ENCODE measurements at places on chromosomes 2 and 18.

DNA sequence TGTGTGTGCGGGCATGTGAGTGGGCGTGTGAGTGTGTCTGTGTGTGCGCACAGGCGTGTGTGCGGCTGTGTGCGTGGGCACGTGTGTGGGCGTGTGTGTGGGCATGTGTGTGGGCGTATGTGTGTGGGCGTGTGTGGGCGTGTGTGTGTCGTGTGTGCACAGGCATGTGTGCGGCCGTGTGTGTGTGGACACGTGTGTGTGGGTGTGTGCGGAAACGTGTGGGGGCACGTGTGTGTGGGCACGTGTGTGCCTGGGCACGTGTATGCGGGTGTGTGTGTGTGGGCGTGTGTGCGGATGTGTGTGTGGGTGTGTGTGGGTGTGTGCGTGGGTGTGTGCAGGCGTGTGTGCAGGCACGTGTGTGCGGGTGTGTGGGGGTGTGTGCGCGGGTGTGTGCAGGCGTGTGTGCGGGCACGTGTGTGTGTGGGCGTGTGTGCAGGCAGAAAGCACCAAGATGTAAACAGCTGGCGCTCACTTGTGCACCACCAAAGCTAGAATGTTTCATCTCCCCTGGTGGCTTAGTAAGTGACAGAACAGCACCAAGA is 31.2 kb upstream of the ALKAL2 start:
- DNase-seq: no peak

- DNase-seq: no peak
Observed at GRCh38 chr2:241136191-241136590, 13.1 kb downstream of the PASK start.

- DNase-seq: no peak
Observed at GRCh38 chr2:235460548-235461047, 33.2 kb upstream of the AGAP1 start.

GRCh38 chr2:59339121-59339836 is 1098.2 kb upstream of the FANCL start:
- DNase-seq: no peak

GRCh38 chr2:199830531-199830930 is 20.5 kb downstream of the FTCDNL1 start:
- peak; percentile 57 for DNase-seq

- DNase-seq: no peak
Observed at GRCh38 chr2:128317181-128317898, 1.3 kb downstream of the HS6ST1 start.

- DNase-seq: no peak
Observed at GRCh38 chr2:157418239-157418641, 25.6 kb downstream of the CYTIP start.

All from globus pallidus (tissue), 1 donor.